ENCODE measurements at places on chromosomes 6 and 20.

DNA sequence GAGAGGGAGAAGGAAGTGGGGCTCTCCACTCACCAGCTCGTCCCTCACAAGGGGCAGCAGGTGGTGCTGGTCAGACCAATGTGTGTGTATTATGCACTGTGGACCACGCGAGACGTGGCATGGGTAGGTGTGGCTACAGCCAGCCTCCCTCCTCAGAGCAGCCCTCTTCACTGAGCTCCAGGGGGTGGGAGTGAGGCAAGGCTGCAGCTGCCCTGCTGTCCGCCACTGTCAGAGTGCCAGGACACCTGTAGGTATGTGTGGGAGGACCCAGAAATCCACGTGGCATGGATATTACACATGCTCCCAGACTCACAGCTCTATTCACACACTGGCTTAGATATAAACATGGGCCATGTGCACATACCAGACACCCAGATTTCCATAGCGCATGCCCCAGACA lies 90.3 kb downstream of the VEGFA start:
- DNase-seq, result no peak

DNA sequence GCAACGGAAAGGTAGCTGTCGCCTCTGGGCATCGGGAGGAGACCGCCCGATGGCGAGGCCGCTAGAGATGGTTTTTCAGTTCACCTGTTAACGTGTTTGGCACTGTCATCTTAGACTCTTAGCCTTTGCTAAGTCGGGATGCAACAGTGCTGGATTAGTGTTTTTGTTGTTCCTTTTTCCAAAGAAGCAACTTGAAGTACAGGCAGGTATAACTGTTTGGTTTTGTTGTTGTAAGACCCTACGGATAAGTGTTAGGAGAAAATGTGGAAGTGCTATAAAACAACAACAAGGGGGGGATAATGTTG lies 723 bp downstream of the MANEA start:
- DNase-seq, result peak; percentile 9

- DNase-seq, result no peak
Observed at GRCh38 chr6:130693944-130694343, 133.3 kb upstream of the SMLR1 start.

- peak; percentile 54 for DNase-seq
Observed at GRCh38 chr6:85464722-85465150, 14.9 kb downstream of the NT5E start.

DNA sequence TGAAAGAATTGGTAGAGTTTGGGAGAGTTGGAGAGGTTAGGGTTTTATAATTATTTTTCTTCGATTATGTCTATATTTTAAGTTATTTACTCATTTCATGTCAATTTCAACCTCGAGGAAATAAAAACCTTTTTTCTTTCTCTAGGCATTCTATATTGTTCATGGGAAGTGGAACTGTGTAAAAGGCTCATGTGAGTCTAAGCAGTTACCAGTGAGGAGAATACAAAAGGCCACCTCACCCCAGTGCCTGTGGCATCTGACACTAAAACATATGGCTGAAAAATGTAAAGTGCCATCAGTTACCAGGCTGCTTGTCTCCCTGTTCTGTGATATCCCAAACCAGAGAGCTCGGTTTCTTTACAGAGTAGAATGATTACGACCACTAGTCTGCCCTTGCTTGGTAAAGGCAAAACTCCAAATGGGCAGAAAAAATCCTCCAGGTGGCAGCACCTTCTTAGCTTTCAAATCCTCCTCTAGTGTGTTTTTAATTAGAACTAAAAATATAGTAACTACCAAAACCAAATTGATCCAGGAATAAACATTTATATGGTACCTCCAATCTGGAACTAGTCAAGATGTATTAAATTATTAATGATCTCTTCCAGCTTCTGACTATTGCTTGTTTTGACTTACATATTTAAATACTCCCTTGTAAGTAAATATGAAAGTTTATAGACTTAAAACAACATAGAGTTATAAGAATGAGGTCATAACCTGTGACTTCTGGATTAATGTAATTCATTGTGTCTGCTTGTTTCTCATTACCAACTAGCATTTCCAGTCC lies 122.6 kb upstream of the MCHR2 start:
- DNase-seq, result peak; percentile 43

- no peak for DNase-seq
Observed at GRCh38 chr6:129050086-129050485, 167.1 kb downstream of the LAMA2 start.

DNA sequence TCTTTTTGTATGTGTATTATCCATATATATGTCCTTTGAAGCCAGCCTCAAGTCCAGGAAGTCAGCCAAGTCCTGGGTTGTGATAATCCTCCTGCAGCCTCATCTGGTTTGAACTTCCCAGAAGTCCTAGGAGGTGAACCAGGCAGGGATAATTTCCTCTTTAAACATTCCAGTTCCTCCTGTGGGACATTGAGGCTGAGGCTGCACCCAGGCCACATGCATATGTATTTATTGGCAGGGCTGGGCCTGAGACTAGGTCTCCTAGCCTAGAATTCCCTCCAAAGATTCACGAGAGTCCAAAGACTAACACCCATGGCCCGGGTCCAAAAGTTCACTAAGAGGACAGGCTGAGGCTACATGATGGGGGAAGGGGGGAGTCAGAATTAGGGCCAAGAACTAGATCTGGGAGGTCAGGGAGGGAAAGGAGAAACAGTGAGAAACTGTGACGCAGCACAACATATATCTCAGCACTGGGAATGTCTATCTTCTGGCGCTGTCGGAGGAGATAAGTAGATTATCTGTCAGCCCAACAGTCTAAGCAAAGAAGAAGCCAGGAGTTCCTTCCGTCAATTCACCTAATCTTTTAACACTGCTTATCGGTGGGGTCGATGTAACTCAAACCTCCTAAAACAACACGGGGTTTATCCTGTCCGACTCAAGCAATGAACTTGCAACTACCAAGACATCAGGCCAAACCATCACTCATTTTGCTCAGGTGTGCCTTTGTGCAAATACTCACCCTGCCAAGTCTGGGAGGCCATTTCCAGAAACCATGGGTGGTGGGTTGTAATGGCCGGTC lies 43.3 kb downstream of the SNX5 start:
- no peak for DNase-seq

GRCh38 chr20:48143435-48144081 lies 358.3 kb upstream of the SULF2 start:
- no peak for DNase-seq

GRCh38 chr6:36063318-36064060 lies 35.9 kb downstream of the MAPK14 start:
- no peak for DNase-seq

DNA sequence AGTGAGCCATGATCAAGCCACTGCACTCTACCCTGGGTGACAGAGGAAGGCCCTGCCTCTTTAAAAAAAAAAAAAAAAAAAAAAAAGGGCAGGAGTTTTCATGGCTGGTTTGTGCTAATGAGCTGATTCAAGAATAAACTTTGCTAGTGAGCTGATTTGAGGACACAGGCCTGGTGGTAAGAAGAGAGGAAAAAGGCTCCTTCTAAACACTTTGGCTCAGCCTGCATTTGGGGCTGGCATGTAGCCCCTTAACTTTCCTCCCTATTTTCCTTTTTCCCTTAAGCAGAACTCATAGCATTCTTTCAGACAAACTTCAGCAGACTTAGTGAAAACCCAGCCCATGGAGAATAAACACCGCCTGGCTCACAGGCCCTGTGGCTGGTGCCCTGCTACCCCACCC lies 432.7 kb downstream of the PTPRT start:
- DNase-seq, result no peak
